ENCODE measurements at places on chromosomes 7 and 10.

- DNase-seq, result no peak
Measured at GRCh38 chr10:110487411-110488331, 10.0 kb upstream of the DUSP5 start.

- no peak for DNase-seq
Measured at GRCh38 chr10:69963835-69964710, 88.6 kb upstream of the MACROH2A2 start.

GRCh38 chr7:133265821-133266220, 12.9 kb downstream of the EXOC4 start:
- no peak for DNase-seq

- DNase-seq, result no peak
Measured at GRCh38 chr10:64316416-64316815, 795.2 kb downstream of the REEP3 start.

- DNase-seq, result no peak
Measured at GRCh38 chr7:134044682-134045081, 82.5 kb upstream of the LRGUK start.

DNA sequence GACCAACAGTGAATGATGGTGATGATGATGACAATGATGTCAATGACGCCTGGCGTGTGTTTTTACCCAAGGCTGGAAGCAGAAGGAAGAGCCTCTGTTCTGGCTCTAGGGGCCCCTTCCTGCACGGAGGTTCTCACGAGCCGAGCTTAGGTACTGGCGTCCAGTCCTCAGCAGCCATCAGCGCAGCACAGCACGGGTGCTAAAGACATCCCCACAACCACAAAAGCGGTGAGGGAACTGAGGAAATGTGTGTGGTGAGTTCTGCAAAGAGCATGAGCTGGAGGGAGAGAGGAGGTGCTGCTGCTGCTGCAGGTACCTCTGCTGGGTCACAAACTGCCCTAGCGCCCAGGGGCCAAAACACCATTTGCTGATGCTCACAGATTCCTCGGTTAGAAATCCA, 81.6 kb downstream of the SFMBT2 start:
- DNase-seq, result no peak

- DNase-seq, result no peak
Measured at GRCh38 chr10:119691726-119692125, 34.1 kb upstream of the INPP5F start.

GRCh38 chr10:23341004-23341403, 3.6 kb downstream of the C10orf67 start:
- DNase-seq, result no peak

DNA sequence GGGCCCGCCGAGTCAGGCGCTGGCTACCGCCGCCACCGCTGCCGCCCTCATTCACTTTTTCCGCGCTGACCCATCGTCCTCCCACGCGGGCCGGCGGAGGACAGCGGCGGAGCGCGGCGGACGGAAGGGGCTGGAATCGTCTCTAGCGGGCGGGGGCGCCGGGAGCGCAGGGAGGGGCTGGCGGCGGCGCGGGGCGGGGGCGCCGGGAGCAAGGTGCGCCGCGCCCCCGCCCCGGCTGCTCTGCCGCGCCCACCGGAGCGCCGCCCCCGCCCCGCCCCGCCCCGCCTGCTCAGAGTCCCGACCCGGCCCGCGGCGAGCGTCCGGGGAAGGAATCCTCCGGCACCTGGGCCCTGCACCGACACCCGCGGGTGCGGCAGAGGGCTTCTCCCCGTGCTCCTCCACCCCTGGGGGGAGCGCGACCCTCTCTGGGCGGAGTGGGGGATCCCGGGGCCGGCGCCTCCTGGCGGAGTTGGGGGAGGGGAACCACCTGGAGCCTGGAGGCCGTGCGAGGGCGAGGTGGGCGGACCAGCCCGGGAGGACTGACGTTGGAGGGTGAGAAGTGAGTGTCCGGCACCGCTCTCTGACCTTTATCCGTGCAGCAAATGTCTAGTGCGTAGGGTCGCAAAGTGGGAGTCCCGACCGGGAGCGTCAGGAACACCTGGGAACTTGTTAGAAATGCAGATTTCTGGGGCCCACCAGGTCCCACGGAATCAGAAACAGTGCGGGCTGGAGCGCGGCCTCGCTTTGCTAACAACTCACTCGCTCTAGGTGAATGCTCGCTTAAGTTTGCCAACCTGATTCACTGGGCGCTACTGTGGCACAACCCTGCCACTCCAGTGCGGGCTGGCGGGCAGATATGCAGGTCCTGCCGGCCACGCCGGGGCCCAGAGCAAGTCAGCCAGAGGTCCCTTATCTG, at the start of gene COBL:
TSS of gene COBL (minus strand) at position 144 of the 916 bp plus-strand sequence. CDS start 176 bp downstream, outside the sequence.
- DNase-seq, result no peak

DNA sequence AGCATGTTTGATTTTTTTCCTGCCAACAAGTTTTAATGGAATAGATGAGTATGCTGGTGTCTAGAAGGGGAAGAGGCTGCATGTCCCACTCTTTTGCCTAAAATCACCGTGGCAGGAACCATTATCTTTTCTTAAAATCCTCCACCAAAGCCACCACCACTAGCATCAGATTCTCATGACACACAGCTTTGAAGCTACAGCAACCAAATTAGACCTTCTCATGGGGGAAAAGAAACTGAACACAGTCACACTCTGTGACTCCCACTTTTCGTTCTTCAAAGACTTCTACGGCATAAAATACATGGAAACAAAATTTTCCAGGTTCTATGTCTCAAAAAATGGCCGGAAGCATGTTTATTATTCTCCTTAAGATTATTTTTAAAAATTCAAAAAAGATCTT, 81.8 kb downstream of the SGMS1 start:
- no peak for DNase-seq

- no peak for DNase-seq
Measured at GRCh38 chr7:36038063-36038721, 114.9 kb upstream of the EEPD1 start.

DNA sequence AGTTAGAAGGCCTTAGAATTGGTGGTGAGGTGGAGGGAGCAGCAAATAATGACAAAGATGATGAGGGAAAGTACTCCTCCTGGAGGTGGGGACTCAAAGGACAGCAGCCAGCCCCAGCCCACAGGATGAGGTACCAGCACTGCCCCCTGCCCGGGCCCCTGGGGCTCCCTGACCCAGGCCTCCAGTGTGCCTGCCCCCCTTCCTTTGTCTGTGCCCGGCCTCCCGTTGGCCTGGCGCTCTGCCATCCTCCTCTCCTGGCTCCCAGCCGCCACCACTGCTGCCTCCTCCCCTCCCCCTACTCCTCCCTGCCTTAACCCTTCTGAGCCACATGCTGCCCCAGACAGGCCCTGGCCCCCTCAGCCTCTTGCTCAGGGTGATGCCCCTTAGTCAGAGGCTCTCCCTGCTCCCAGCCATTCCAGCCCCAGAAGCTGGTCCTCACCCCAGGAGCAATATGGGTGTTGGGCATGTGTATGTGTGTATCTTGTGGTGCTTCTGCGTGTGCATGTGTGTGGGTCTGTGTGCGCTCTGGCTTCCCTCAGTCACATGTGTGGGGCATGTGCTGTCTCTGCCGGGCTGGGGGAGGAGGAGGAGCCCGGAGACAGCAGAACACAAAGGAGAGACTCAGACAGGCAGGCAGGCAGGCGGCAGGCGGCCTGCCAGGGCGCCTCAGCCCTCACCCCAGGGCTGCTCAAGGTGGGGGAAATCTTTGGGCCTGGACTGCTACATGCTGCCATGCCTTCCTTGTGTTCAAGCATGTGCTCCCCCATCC, 2.6 kb downstream of the LDB1 start:
- DNase-seq, result no peak

DNA sequence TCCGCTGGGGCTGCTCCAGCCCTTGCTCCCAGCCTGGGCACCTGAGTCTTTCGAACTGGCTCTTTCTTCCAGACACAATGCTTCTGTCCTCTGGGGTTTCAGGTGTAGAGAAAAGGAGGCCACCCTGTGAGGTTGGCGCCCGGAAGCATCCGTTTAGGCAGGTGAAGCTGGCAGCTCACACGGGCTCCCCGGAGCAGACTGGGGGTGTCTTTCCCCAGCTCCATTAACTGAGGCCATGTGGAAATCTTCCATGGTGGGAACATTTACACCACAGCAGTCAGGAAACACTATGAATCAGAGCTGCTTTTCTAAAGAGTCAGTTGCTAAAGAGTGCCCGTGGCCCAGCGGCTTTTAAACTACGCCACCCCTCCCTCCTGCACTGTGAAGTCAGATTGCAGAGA, 29.2 kb downstream of the PRKAG2 start:
- no peak for DNase-seq

- DNase-seq, result no peak
Measured at GRCh38 chr10:113692271-113692670, 12.6 kb downstream of the CASP7 start.

Data from NCI-H187 treated with DMSO at 0.1 percent for 48 hours (cell line).